Activated B cell treated with CpG ODN at 0.5 μM for 24 hours (primary cell): ENCODE measurements at places on chromosomes 6 and 20. TPM values are rescaled to one million over a fixed set of nuclear protein-coding genes. Genes with fewer than 3 reads are reported as not detected.

DNA sequence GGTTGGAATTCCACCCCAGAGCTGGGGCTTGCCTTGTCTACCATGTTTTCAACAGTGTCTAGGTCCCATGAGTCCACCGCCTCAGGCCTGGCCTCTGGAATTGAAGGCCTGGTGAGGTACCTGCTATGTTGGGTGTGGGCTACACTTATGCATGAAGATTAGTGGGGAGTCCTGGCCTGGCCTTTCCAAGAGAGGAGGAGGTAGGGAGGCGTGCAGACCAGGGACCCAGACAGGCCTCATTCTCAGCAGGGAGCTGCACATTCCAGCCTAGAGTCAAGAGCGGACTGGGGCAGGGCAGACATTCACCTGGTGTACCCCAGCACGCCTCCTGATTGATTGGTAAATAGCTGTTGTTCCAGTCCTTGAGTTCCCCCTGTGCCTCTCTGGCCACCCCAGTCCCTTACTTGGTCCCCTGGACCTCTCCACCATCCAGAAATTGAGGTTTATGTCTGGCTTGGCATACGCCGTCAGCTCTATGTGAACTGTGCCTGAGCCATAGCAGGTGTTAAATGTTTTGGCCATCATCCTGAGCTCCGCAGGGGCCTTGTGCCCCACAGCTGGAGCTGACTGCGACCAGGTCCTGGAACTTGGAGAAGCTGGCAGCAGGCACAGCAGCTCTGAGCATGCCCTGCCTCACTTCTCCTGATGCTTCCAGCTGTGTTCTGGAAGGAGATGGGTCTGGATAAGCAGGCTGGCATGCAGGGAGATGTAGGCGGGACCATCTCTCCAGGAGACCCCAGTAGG is 8.2 kb upstream of the VEGFA start:
- no peak for DNase-seq

DNA sequence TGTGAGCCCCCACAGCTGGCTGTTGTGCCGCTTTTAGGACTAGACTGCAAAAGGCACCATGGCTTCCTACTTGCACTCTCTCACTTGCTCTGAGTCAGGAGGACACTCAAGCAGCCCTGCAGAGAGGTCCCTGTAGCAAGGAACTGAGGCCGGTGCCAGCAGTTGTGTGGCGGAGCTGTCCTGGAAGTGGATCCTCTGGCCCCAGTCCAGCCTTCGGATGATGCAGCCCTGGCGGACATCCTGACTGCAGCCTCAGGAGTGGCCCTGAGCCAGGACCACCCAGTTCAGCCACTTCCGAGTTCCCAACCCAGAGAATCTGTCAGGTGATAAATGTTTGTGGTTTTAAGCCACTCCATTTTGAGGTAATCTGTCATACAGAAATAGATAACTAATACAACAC is 17.5 kb downstream of the CTCFL start:
- no peak for DNase-seq

GRCh38 chr6:90413867-90414266 is 117.2 kb upstream of the BACH2 start:
- no peak for DNase-seq

- DNase-seq = no peak
These were observed 205.5 kb upstream of the SHLD1 start for GRCh38 chr20:5544712-5545111.

RAET1G gene
- total RNA-seq = not detected in 2 replicates

DNA sequence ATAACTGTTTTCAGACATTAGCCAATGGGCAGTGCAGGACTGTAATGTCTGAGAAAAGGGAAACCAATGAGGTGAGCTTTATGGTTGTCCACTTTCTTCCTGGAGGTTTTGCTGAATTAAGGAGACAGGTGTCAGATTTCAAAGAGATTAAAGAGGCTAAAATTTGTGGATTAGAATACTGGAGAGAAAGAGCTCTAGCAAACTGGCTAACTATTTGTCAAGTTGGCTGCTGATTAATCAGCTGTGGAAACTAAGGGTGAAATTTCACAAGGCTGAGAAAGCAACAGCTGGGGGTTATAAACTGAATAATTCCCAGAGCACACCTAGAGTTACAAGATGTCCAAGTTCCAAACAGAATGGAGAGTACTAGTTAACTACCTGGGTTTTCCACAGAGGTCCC is 198.9 kb downstream of the TBC1D32 start:
- no peak for DNase-seq

TOP1 gene
- total RNA-seq = 62.7 and 63.3 TPM in 2 replicates

DNA sequence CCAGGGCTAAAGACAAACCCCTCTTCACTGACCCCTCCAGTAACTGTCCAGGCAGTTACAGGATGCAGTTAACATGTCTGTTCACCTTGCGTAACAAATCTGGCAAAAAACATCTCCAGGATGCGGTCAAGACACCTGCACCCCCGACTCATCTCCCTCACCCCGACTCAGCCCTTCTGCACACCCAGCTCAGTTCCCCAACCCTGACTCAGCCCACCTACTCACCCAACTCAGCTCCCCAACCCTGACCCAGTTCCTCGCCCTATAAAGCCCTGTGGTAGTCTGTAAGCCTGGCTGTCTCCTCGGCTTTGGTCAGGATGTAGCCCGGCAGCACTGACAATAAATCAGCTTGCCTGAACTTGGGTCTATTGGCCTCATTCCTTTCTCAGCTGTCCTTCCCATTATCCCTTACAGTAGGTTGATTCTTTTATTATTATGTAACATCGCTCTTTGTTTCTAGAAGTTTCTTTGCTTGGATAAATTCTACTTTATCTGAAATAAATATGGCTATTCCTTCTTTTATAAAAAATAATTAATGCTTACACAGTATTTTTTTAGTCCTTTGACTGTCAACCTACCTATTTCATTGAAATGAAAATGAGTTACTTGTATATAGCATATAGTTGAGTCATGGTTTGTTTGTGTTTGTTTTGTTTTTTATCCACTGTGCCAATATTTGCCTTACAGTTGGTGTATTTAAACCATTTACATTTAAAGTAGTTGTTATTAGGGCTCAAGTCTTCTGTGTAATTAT is 12.9 kb upstream of the ADTRP start:
- DNase-seq = no peak

VWA7 gene
- total RNA-seq = 1.6 and 2.9 TPM in 2 replicates

TMEM242 gene
- 16.1 and 17.6 TPM in 2 replicates for total RNA-seq

CEP85L gene
- total RNA-seq = 14.6 and 21.8 TPM in 2 replicates

DNA sequence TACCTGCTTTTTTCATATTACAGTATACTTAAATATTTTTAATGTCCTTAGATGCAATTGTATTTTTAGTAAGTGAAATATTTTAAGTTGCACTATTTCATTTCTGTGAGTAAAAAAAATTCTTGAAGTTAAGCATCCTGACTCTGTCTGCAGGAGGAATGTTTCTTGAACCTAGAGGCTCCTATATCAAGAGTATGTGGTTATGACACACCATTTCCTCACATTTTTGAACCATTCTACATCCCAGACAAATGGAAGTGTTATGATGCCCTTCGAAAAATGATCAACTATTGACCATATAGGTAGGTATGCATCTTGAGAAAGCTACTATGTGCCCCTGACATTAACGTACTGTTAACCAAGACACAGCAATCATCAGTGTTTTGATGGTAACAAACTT is 237.0 kb downstream of the BCKDHB start:
- no peak for DNase-seq

DNA sequence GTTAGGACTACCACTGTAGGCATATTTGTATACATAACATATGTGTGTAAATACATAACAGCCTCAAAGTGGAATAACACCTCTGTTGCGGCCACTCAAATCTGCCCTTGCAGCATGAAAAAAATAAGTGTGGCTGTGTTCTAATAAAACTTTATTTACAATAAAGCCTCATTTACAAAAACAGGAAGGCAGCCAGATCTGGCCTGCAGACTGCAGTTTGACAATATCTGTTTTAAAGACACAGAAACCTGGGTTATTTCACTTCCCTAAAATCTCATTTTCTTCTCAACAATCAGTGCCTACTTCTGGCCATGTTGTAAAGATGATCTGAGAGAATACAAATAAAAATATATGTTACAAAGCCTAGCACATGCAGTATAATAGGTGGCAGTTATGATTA is 53.9 kb upstream of the SCML4 start:
- DNase-seq = no peak

GRCh38 chr6:44050872-44051505 is 76.3 kb downstream of the MRPL14 start:
- no peak for DNase-seq

DNA sequence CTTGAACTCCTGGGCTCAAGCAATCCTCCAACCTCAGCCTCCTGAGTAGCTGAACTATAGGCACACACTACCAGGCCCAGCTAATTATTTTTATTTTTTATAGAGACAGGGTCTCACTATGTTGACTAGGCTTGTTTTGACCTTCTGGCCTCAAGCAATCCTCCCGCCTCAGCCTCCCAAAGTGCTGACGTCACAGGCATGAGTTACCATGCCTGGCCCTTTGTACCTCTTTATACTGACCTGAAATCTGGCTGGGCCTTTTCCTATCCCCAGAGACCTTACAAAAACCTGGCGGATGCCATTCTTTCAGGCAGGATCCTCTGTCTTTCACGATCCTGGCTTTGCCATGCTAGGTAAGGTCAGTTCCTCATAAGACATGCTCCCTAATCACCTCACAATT is 11.5 kb downstream of the WFDC3 start:
- DNase-seq = no peak

DNA sequence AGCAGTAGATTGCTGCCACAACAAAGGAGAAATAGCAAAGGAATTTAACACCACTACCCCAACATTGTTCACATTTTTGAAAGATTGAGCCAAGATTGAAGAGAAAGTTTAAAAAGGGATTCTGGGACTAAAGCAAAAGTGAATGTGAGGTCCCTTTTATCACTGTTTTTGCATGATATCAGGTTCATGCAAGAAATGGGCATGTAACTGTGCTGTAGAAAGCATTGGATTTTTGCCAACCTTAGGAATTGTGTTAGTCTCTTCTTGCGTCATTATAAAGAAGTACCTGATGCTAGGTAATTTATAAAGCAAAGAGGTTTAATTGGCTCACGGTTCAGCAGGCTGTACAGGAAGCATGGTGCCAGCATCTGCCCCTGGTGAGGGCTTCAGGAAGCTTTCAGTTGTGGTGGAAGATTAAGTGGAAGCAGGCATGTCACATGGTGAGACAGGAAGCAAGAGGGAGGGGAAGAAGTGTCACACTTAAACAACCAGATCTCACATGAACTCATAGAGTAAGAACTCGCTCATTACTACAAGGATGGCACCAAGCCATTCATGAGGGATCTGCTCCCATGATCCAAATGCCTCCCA is 4.6 kb upstream of the GJB7 start:
- DNase-seq = no peak

GRCh38 chr20:8194721-8195120 is 62.7 kb downstream of the PLCB1 start:
- no peak for DNase-seq

DNA sequence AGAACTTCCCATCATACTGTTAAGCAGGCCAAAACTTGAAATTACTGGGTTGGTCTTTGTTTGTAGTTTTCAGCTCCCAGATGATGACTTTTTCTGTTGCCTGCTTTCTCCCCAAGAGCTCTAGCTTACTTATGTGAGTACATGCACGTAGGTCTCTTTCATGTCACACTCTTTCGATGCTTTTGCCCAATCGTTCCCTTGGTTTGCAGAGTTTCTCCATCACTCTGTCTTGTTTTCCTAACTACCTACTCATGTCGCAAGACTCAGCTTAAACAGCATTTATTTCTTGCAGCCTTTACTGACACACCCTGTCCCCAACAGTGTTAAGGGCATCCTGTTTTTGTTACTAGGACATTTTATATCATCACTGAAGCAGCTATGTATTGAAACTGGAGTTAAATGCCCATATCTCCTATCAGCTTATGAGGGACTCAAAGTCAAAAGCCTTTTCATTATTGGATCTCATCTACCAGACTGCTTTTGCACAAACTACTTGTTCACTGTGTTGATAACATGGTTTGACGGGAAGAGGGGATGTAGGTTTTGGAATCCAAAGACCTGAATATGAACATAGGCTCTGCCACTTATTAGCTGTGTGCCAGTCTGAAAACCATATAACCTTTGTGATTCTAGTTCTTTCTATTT is 2.9 kb downstream of the ARG1 start:
- no peak for DNase-seq

- DNase-seq = no peak
These were observed 876.1 kb upstream of the ADGRB3 start for GRCh38 chr6:67759001-67759400.

RBPJL gene
- total RNA-seq = not detected in 2 replicates

- no peak for DNase-seq
These were observed 387.1 kb upstream of the JARID2 start for GRCh38 chr6:14858808-14859207.

SPDEF gene
- 0.11 TPM in 1 of 2 replicates, not detected in the other for total RNA-seq

EDN1 gene
- 0.56 and 0.91 TPM in 2 replicates for total RNA-seq

GRCh38 chr6:142173980-142174379 is 26.9 kb downstream of the VTA1 start:
- no peak for DNase-seq

HBS1L gene
- 60.2 and 67.5 TPM in 2 replicates for total RNA-seq

GRCh38 chr20:62401331-62401779 is 5.7 kb downstream of the CABLES2 start:
- DNase-seq = no peak

DNA sequence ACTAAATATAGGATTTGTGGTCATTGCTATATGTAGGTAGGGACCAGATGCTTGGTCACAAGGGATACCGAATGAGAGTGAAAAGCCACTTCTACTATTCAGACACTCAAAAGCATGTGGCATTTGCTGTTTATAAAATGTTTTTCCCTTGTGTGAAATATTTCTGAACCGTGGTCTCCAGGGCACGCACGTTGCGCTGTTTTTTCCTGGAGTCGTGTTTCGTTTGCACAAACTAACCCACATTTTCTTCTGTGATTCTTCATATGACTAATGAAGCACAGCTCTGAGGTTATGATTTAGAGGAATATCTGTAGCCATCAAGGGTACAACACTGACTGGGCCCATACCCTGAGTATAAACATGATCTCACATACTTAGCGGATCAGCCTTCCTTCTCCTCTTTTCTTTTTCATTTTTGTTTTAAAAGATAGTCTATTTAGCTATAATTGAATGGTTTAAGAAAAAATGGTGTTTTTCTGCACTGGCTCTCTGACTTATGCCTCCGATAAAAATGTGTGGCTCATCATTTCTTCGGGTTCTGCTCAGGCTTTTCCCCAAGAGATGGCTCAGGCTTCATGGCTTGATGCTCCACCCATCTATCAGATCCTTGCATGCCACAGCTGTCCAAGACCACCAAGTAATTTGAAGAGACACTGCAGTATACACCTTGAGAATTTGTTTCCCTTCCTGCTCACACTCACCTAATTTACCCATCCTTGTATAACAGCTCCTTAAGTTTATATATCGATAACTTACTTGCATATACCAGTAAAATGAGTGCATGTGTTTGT is 59.9 kb upstream of the HBS1L start:
- no peak for DNase-seq

DNA sequence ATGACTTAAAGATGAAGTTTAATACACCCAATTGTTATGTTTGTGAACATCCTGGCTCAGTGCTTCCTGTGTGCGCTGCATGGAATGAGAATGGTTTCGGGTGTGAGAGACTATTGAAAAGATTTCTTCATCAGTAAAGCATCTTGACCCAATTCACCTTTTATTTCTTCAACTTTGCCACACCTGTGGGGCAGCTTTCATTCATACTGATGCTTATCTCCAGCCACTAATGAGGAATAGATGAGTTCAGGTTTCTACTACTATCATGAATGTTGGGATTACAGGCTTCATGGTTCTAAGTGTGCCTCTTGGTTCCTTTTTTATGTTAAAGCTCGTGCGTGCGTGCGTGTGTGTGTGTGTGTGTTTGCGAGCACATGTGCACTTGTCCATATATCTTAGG is 373.7 kb upstream of the SOX4 start:
- DNase-seq = no peak

- no peak for DNase-seq
These were observed 38.0 kb upstream of the TASP1 start for GRCh38 chr20:13676682-13677081.
